ENCODE measurements at places on chromosomes 4 and X.

- DNase-seq, result no peak
Measured at GRCh38 chrX:101057093-101057714, 5.3 kb upstream of the TRMT2B start.

DNA sequence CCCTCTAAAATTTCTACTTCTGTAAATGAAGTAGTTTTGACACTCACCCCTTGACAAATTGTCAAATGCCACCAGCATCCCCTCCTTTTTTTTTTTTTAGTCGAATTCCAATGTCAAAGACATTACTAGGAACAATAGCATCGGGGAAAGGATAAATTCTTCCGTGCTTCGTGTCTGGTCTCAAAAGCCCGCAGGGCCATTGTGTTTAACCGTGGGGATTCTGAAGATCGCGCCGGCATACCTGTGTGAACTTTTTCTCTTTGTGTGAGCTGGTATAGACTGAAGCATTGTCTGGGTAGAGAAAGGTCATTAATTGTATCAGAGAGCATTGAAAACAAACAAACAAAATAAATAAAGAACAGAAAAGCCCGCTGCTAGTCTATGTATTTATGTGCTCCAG is 313.9 kb downstream of the ASMT start:
- no peak for DNase-seq

DNA sequence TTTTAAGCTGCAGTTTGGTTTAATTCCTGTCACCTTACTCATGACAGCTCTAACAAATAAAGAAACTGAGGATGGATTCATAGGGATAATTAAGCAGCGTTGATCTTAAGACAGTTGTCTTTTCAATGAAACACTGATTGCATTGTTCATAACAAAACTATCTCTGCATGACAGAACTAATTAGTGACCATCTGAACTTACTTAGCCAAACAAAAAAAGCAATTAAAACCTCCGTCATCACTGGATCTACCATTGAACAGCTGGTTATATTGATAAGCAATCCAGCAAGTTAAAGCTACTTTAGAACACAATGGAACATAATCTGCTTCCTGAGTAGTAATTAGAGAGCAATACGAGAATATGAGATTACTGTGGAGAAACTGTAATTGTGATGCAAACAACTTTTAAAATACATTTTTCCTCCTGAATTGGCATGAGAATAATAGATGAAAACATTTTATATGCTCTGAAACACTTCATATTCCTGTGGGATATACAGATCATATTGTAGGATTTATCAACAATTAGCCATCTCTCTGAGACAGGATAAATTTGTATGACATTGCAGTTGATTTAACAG is 2576.8 kb downstream of the PCDH7 start:
- DNase-seq, result no peak

- DNase-seq, result no peak
Measured at GRCh38 chr4:72828864-72829263, 240.7 kb downstream of the COX18 start.

GRCh38 chr4:156312261-156312847 is 358.7 kb upstream of the CTSO start:
- DNase-seq, result no peak

DNA sequence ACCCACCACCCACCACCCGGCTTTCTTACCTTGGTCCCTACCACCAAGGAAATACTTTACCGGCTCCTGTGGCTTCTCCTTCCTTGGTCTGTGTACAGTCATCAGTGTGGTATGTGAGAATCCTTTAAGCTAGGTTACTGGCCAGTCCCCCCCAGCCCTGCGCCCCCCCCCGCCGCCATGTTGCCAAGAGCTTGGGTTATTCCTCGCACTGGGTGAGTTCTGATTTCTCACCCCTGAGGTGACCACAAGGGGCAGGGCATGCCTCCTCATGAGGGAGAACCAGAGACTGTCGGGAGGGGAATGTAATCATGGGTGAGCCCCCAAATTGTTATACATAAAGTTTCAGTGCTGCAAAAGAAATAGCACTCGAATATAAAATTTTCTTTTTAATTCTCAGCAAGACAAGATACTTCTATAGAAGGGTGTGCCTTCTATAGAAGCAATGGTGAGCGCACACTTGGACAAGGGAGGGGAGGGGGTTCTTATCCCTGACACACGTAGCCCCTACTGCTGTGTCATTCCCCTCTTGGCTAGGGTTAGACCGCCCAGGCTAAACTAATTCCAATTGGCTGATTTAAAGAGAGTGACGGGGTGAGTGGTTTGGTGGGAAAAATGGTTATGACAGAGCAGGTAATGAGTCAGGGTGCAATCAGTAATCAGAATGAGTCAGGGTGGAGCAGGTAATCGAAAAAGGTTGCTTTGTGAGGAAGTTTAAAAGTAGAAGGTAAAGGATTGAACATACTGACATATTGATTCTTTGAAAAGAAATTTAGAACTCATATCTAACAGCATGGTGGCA is 133.2 kb downstream of the KDM6A start:
- DNase-seq, result no peak

GRCh38 chr4:92789741-92790140 is 486.0 kb downstream of the GRID2 start:
- DNase-seq, result no peak

GRCh38 chrX:1181170-1181569 is 31.3 kb downstream of the CRLF2 start:
- peak; percentile 27 for DNase-seq

DNA sequence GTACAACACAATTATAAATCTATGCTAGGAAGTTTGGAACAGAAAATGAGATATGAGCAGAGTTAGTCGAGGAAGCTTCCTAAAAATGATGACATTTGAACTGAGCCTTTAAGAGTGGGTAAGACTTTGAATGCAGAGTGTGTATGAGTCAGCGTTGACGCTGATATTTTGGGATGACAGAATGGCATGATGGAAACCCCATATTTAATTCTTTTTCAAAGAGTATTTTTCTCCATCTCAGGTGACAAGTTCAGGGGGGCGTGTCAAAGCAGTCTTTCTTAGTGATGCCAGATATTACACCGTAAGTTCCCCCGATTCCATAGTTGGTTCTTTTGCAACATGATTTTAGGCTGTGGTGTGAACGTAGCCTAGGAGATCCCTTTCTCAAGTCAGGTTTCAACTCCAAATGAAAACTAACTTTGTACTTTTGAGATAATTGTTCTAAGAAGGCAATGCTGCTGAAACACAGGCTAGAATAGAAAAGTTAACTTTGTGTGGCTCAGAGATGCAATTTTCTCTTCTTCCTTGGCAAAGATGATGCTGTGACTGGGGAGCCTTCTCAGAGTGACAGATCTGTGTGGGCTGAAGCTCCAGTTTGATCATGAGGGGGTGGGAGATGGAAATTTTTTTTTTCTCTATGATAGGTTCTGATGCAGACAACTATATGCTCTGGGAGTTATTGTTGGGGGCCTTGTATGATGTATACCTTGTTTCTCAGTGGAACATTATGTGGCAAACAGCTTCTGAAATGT is 59.2 kb downstream of the GLUD2 start:
- no peak for DNase-seq

- DNase-seq, result no peak
Measured at GRCh38 chrX:150293311-150294013, 69.7 kb upstream of the MAMLD1 start.

DNA sequence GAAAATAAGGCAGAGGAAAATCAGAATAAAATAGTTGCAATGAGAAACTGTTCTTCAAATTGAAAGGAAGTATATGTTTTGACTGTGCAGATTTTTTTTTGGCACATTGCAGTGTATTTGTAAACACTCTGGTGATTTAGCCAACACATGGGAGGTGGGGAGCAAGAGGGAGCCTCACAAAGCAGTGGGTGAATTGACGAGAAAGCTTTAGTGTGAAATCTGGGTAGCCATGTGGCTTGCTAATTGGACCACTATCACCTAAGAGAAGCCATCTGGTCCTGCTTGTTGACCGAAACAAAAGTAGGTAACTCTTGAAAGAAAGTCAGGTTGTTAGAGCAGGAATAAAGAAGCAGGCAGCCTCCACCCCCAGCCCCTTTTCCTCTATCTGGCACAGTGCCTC is 10.4 kb downstream of the CLCN5 start:
- DNase-seq, result no peak

DNA sequence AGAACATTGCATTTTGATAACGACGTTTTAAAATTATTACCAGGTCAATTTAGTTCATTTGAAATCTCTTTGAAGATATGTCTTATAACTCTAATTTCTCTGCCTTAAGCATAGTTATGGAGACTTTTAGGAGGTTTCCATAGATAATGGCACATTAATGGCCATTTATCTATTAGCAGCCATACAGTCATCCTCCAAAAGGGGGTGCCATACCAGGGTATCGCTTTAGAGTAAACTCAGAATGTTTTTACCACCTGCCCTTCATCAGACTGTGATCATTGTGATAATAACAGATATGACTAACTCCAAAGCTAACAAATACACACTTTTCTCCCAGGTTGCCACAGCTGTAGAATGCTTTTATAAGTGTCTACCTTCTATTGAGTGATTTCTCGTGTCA is 461.5 kb downstream of the FSTL5 start:
- DNase-seq, result no peak

DNA sequence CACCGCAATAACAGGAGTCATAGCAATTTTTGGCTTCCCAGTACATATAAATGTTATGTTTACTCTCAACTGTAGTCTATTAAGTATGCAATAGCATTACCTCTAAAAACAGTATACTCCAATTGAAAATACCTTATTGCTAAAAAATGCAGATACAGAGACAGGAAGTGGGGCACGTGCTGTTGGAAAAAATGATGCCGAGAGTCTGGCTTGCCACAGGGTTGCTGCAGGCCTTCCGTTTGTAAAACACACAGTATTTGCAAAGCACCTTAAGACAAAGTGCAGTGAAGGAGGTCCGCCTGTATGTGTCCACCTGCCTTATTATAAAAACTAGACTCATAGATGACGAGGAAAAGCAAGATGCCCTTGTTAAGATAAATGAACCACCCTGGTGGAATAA is 23.5 kb downstream of the CD99 start:
- DNase-seq, result no peak

DNA sequence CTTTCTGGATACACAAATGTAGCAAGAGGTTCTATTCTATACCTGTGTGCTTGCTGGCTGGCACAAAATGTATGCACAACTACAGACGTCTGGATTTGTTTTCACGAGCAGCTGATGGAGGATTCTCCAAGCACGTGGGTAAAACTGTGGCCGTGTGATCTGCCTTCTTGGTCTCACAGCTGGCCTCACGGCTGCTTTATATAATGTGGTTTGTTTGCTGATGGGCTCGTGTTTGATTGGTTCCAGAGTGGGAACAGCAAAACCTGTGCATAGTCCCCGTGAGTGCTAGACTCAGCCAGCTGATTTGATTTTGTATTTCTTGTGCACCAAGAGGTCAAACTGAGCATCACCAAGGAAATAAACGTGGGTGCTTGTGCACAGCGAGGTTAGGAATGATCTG is 262.6 kb upstream of the RPS6KA3 start:
- DNase-seq, result no peak

DNA sequence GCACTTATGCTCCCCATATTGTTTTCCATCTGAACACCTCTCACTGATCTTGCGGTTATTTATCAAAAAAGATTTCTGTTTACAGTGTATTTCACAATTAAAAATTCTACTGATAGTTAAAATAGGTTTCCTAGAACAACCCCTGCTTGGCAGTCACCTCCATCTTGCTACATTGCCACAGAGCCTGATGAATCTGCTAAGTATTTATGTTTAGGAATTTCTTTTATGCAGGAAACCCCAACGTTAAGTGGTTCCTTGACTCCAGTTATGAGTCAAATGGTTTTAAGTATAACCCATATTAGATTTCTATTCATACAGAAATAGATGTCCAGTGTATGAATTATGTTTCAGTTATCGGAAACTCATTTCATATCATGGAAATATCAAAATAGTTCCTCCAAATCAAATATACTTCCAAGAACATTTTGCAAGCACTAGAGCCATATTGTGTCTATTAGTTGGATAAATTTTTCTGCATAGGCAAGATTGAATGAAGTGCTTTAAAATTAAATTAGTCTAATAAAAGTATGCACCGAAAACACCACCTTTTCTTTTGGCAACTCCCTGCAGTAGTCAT is 20.6 kb downstream of the GALNT7 start:
- DNase-seq, result no peak

DNA sequence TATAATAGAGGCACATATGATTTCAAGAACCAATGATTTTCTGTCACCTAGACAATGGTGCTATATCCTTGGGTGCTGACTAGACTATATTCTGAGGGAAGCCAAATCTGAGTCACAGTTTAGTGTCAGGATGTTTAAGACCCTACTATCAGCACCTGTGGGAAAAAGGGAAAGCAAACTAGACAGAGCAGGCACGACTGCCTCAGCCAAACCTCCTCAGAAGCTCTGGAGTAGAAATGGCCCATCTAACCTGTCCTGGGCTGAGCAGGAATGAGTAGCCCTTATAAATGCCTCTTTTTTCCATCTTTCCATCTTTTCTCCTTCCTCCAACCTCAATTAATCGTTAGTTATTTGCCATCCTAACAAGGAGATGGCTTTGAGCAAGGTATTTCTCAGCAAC is 80.4 kb upstream of the TECRL start:
- DNase-seq, result no peak

DNA sequence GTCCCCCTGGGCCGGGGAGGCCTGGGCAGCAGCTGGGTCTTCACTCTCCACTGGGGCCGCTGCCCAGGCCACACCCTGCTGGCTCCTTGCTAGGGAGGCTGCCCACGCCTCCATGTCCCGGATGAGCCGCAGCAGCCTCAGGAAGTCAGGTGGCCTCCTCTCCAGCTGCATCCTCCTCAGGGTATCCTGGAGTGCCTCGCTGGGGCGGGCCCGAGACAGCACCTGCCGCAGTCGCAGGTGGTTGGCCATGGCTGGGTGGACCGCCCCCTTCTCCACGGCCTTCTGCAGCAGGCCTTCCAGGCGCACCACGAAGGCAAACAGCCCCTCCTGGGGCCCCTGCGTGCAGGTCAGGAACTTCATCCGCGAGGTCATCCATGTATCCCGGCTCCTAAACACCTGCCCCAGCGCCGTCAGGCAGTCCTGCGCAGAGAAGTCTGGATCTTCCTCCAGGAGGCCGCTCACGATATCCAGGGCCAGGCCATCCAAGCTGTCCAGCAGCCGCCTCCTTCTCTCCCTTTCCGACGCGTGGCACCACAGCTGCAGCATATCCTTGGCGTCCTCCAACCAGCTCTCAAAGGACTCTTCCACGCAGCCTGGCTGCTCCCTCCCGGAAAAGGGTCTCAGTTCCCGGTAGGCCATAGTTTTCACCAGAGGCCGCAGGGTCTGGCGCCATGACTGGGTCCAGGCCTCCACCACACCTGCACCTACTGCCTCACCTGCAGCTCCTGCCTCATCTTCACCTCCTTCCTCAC is 2.1 kb downstream of the PNMA6F start:
- no peak for DNase-seq
